ENCODE measurements at places on chromosomes 3 and 15.

DNA sequence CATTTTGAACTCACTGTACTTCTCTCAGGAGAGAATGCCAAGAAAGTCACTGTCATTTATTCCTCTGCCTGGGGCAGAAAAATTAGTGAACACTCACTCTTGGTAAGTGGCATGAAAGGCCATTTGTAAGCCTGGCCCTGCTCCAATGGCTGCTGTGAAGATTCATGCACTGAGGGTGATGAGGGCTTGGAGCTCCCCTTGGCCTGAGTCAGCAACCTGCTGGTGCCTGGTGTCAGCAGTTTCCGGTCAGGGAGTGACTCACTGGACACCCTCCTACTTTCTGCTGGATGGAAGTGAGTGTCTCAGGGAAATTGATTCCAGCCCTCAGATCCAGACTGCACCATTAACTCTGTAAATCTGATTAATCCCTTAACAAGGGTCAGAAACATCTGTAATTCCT, 37.6 kb downstream of the TRA2B start:
- peak; percentile 8 for DNase-seq

GRCh38 chr3:184656829-184657681, 54.8 kb downstream of the MAGEF1 start:
- DNase-seq = no peak

GRCh38 chr3:43180694-43181093, 74.8 kb upstream of the POMGNT2 start:
- no peak for DNase-seq

GRCh38 chr3:9229325-9229724, 20.1 kb downstream of the SRGAP3 start:
- DNase-seq = no peak

DNA sequence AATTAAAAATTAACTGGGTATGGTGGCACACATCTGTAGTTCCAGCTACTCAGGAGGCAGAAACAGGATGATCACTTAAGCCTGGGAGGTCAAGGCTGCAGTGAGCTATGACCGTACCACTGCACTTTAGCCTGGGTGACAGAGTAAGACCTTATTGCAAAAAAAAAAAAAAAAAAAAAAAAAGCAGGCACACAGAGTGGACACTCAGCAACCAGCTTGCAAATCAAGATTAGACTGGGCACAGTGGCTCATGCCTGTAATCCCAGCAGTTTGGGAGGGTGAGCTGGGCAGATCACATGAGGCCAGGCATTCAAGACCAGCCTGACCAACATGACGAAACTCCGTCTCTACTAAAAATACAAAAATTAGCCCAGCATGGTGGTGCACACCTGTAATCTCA, 5.4 kb downstream of the CLN6 start:
- no peak for DNase-seq

DNA sequence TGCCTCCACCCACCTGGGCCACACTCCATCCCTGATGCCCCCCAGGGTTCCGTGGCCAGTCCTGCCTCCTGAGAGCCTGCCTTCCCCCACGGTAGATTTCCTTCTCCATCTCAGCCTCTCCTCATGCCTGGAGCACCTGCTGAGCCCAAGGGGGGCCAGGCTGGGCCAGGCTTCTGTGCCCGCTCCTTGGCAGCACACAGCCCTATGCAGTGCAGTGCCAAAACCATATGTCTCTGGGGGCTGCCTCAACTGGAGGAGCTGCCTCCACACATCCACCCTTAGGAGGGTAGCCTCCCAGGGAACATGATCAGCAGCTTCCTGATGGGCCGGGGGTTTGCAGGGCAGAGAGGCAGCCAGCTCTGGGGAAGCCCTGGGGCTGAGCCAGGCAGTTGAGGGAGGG, 24.6 kb upstream of the GATA2 start:
- DNase-seq = no peak

DNA sequence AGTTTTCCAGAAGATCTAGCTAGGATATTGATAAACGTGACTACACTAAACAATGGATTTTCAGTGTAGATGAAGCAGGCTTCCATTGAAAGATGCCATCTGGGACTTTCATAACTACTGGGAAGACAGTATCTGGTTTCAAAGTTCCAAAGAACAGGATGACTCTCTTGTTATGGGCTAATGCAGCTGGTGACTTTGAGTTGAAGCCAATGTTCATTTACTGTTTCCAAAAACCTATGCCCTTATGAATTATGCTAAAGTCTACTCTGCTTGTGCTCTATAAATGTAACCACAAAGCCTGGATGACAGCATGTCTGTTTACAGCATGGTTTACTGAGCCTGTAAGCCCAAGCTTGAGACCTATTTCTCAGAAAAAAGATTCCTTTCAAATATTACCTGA, 245.4 kb downstream of the GBE1 start:
- DNase-seq = no peak

DNA sequence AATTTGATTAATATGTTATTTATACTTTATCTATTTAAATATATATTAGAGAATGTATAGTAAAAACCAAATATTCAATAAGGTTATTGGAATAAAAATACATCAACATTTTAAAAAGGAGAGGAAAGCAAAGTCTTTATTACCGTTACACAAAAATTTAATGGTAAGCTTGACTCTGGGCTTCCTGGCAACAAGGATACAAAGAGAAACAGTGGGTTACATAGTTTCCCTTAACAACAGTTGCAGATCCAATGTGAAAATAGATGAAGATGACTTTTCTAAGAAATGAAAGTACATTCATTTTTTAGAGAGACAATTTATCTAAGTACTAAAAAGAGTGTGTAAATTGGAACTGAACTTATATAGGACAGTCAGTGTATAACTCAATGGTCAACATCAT, 6.0 kb upstream of the PHLDB2 start:
- DNase-seq = no peak

GRCh38 chr3:55691141-55691540, 204.0 kb upstream of the WNT5A start:
- DNase-seq = no peak

DNA sequence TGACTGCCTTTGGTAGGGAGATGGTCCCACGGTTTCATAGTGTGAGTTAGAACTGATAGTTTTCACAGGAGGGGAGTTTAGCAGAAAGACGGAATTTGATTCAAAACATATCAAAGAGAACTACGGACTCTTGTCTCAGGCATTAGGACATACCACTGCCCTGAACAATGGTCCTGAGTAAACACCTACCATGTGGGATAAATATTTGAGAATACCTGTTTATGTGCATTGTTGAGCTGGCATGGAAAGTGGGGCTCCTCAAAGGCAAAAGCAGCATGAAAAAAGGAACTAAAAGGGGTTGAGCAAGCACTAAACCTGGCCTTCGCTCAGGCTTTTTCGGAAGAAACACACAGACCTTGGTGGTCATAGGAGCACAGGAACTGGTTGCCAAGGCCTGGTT, 144.4 kb downstream of the ZNF621 start:
- DNase-seq = no peak

DNA sequence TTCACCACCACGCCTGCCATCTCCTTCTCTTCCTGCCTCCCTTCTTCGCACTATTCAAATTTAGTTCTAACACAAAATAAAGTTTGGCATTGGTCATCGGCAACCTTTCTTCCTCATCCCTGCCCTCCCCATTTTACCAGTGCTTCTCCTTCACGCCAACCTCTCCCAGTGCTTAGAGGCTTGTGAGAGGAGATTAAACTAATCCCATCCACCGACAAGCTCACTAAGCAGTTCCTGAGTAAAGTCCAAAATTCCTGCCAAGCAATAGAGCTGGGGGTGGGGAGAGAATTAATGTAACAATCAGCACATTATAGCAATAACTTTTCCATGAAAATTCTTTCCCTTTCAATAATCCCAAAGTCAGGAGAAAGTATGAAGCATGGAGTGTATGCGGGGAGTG, 157.4 kb upstream of the GMNC start:
- no peak for DNase-seq

GRCh38 chr3:169133178-169134161, 530.0 kb downstream of the MECOM start:
- DNase-seq = no peak

DNA sequence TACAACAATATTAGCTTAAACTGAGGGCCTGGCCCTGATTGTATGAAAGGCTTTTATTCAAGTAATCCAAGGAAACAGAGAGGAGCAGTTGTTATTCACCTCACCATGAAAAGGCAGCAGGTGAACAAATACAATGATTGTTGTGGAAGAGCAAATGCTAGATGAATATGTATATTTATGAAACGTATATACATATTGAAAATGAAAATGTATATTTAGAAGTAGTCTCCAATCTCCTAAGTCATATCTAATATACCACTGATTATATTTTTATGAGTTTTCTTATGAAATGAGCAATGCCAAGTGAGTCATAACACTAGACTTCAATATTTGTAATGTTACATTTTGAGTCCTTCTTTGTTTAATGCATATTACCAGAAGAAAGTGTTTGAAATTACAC, 116.2 kb upstream of the KCNMB2 start:
- DNase-seq = no peak

DNA sequence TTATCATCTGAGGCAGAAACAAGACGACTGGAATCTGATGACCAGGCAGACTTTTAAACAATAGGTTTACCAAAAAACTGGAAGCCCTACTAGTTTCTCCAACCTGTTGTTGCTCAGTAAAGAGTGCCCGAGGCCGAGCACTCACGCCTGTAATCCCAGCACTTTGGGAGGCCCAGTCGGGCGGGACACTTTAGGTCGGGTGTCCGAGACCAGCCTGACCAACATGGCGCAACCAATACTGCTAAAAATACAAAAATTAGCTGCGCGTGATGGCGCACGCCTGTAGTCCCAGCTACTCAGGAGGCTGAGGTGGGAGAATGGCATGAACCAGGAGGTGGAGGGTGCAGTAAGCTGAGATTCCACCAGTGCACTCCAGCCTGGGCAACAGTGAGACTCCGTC, 1.1 kb upstream of the WDR5B start:
- DNase-seq = no peak

DNA sequence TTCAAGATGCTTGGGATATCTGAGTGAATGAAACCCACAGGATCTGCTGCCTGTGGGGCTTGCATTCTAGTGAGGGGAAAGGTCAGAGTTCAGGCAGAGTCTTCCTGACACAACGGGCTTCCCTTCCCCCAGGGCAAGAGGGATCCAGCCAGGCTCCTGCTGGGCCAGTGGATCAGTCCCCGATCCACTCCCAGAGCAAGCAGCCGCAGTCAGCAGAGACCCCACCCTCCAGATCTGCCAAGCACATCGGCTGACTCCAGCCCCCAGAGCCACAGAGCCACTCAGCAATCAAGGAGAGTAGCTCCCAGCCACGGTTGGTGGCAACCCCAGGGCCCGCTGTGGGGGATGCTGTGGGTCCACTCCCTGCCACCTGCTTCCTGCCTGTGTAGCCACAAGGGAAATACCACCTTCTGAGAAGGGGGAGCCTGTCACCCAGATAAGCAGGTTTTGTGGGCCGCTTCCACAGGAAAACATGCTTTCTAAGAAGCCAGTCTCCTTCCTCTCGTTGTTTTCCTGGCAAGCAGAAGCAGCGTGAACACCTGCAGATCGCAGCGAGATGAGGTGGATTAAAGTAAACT, 44.9 kb downstream of the CPN2 start:
- peak; percentile 34 for DNase-seq

DNA sequence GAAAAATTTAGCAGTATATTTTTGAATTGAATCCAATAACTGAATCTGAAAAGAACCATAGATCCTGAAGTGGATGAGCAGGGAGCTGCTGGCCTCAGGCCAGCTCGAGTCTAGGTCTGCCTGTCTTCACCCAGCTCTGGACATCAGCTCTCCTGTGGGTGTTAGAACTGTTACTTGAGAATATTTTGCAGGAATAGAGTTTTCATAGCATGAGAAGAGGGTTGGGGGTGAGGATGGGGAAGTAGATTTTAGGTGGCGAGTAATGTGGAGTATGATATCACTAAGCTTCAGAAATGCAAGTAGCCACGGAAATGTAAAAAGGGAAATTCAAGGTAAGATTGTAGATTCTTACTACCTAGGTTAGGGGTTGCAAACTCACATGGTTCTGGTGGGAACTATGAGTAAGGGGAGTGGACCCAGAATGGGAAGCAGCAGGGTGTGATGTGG, 6.2 kb downstream of the RAB8B start:
- DNase-seq = no peak

DNA sequence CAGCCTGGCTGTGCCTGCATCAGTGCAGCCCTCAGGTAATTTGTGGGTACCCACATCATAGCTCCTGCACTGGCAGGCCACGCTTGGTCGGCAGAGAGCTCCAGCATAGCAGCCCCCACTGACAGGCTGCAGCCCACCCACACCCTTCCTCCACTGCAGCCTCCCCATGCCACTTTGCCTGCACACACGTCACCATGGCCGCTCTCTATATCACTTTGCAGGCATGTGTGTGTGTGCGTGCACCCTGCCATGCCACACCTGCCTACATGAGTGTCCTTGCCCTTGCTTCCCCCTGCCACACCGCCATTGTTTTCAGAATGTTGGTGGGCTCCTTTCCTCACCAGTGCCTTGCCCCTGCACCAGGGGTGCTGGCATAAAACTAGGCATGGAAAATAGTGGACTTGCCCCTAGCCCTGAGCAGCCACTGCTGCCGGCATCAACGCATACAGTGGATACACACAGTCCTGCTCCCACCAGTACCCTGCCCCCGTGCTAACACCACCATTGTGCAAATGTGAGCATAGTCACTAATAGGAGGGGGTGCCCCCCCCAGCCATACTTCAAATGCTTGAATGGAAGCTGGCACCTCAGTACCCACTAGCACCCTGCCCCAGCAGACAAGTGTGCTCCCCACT, 278.7 kb upstream of the MANF start:
- DNase-seq = no peak
